Inflammatory macrophage treated with lipopolysaccharide for 1 hour (primary cell): ENCODE measurements at places on chromosomes 5 and 9.
A peak's percentile ranks its signal among the peaks of the same experiment; 100 is the strongest.

DNA sequence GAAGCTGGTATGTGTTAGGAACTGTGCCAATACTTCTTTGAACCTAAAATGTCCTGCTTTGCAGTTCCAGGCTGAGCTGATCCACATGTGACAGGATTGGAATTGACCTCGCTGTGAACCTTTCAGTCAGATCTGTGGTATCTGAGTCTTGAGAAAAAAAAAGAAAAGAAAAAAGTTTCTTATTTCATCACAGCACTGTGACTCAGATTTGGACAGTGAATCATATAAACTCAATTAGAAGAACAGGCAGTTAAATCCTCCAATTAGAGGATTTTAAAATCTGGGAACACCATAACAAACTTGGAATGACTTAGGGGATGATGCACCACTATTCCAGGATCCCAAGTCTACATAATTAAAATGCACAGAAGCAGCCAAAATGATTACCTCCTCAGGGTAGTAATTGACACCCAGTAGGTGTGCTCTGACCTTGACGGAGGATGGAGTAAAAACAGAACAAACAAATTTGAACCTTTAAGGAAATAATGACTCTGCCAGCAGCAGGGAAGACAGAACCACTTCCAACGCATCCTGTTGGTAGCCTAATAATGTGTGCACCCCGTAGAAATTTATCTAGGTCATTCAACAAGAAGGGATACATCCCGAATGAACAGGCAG lies 57.8 kb upstream of the RAI14 start:
- DNase-seq = peak; percentile 28

GRCh38 chr5:78566747-78567425 lies 81.7 kb downstream of the LHFPL2 start:
- peak; percentile 56 for DNase-seq

DNA sequence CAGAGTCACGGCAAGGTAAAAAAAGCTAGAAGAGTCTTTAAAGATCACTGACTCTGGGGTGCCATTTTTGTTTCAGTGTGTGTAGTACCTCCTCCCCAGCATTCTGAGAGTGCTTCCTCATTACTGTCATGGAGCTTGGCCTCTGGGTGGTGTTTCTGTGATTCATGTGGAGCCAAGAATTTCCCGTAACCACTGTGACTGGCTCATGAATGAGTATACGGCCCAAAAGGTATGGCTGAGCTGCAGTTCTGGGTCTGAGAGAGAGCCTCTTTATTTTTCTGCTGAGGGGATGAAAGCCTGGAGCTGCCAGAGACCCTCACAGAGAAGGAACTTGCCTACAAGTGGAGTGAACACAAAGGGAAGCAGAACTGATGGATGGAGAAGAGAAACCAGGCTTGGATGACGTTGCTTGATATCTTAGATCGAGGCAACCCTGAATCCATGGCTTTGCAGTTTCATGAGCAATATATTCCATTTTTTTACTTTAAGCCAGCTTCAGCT lies 85.6 kb downstream of the PTTG1 start:
- peak; percentile 79 for DNase-seq

DNA sequence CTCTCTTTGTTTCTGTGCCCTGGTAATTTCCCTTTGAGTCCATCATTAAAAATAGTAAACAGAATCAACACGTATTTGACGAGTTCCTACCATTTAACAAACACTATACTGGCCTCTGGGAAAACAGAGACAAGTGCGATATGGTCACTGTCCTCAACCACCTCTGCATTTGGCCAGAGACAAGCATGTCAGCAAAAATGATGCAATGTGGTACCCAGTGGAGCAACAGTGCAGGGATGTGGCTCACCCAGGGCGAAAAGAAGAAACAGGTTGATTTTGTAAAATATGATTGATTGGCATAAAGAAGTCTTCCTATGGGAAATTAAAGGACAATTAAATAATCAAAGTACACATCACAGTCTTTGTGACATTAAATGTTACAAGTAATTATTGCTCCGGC lies 99.1 kb downstream of the CFAP90 start:
- DNase-seq = no peak

DNA sequence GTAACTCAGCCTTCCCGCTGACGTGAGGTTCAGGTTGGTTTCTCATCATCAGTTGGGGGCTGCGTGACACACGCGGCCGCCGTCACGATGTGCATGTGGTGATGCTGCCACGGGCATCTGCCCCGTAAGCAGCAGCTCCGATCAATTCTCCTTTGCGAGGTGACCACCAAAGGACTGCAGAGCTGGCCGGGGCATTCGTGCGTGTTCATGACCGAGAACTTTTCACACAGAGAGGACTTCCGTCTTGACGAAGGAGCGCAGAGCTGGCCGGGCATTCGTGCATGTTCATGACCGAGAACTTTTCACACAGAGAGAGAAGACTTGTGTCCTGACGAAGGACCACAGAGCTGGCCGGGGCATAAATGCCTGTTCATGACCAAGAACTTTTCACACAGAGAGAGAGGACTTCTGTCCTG lies 3.8 kb upstream of the LCN1 start:
- no peak for DNase-seq

GRCh38 chr5:42043400-42043799 lies 118.3 kb downstream of the FBXO4 start:
- DNase-seq = no peak

DNA sequence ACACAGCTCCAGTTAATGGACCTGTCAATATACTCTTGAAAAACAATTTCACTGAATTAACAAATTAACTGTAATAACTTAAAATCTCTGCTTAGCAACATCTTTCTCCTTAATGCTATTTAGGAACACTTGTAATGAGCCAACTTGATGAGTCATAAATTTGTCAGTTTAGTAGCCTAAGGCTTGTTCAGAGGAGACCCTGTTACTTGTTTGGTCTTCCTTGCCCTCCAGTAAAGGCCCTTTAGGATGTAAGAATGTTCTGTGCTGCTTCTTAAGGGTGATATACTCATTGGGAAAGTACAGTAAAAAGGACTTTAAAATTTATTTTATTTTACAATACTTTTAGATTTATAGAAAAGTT lies 11.4 kb upstream of the MATR3 start:
- no peak for DNase-seq

DNA sequence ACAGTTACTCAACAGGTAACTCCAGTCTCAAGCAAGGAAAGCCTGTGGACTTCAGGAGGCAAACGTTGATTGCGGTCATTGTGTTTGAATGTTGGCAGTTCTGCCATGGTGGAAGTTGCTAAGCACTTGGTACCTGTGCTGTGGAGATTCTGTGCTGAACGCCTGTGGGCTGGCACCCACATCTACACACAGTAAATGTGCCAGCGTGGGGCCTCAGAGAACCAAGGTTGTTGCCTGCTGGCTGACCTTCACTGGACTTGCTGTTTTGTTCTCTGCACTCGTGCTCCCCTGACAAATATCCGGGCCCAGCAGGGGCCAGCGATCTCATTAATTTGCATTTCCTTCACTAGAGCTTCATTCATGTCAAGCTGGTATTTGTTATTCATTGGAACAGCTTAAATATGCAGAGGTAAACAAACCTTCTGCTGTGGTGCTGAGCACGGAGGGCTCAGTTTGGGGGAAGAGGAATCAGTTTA lies 141.8 kb downstream of the PRKACG start:
- no peak for DNase-seq

DNA sequence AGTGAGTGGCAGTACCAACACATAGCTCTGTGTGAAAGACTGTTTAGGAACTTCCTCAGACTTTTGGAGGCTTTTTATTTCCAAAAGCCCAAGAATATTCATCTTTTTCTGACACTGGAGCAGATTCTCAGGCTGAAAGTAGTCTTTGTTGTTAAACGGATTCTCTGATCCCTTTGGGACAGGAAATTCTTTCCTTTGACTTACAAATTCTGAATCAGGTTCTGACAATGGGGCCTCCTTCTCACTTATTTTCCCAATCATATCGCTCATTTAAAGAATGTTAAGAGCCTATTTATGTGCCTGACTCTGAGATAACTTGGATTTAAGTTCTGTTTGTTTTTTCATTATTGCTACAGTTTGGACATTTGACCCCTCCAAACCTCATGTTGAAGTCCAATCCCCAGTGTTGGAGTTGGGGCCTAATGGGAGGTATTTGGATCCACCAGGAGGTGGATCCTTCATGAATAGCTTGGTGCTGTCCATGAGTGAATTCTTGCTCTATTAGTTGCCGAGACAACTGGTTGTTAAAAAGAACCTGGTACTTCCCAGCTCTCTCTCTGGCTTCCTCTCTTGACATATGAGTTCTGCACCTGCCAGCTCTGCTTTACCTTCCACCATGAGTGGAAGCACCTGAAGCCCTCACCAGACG lies 4.1 kb upstream of the ADGRV1 start:
- DNase-seq = no peak
